ENCODE measurements at places on chromosomes 6 and 20. TPM values are rescaled to one million over a fixed set of nuclear protein-coding genes. Genes with fewer than 3 reads are reported as not detected.

Gene LAMA2
- total RNA-seq: 2.4 TPM

Gene C6orf163
- 8.2 TPM for total RNA-seq

Gene COQ3
- total RNA-seq: 3.8 TPM

Gene SOX4
- total RNA-seq: 269 TPM

Gene CTAGE9
- total RNA-seq: not detected

Gene GABRR1
- not detected for total RNA-seq

Gene SLC17A5
- 14.3 TPM for total RNA-seq

All from glutamatergic neuron (in vitro differentiated cells).